CD4-positive, alpha-beta T cell treated with Interleukin-15 for 4 hours (primary cell): ENCODE measurements at places on chromosomes 6 and 20.

GRCh38 chr6:14452567-14453527 lies 335.3 kb downstream of the CD83 start:
- DNase-seq: peak; percentile 43

- no peak for DNase-seq
These were observed 576.6 kb downstream of the PTPRT start for GRCh38 chr20:42613076-42613475.

GRCh38 chr6:168950858-168951214 lies 302.8 kb downstream of the THBS2 start:
- no peak for DNase-seq

DNA sequence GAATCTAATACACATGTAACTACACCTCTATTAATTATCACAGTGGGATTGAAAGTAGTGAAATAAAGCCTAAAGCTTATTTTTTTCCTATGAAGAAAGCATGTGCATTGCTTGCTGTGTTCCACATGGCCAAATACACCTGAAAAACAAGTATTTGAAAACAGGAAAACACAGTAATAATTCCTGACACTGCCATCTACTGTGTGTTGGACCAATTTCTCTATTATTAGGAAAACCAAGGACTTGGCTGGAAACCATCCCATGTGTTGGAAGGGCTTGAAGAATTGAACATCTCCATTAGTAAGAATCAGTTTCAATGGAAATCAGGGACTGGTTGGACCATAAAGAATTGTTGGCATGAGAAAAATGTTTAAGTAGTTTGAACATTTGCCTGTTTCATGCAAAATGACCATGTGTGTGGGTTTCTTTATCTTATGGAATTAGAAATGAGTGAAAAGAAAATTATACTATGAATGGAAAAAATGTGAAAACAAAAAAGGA lies 124.1 kb downstream of the PHF3 start:
- no peak for DNase-seq

GRCh38 chr20:41573955-41574354 lies 44.2 kb downstream of the CHD6 start:
- DNase-seq: no peak

GRCh38 chr6:168520233-168520632 lies 79.2 kb downstream of the SMOC2 start:
- no peak for DNase-seq

DNA sequence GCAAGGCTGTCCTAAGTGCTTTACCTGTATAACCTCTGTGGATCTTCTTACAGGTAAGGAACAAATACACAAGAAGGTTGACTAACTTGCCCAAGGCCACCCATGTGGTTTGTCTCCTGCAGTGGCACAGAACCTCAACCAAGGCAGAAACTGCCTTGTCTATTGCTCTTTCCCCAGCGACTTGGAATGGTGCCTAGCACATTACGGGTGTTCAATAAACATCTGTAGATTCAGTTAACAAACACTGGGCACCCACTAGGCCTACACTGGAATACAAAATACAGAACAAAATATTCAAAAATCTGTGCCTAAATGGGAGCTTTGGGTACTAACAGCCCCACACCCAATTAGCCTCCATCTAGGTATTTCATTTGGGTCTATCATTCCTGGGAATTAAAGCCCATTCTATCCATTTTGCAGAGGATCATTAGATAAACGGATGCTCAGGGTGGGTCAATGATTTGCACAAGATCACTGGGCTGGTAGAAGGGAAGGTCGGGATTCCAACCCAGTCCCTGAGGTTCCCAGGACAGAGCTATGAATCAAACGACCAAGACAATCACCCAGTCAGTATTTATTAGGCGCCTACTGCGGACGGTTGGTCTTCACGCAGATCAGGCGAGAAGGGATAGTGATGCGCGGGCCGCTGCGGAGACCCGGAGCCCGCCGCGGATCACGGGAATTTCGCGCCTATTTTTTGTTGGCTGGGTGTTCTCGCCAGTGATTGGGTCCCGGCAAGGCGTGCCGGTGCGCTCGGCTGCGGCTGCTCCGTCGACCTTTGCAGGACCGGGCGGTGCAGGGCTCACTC lies at the start of gene STK35:
STK35 (plus strand) TSS at position 771 of the 808 bp plus-strand sequence. CDS start 55 bp downstream, outside the sequence.
- DNase-seq: peak; percentile 65

DNA sequence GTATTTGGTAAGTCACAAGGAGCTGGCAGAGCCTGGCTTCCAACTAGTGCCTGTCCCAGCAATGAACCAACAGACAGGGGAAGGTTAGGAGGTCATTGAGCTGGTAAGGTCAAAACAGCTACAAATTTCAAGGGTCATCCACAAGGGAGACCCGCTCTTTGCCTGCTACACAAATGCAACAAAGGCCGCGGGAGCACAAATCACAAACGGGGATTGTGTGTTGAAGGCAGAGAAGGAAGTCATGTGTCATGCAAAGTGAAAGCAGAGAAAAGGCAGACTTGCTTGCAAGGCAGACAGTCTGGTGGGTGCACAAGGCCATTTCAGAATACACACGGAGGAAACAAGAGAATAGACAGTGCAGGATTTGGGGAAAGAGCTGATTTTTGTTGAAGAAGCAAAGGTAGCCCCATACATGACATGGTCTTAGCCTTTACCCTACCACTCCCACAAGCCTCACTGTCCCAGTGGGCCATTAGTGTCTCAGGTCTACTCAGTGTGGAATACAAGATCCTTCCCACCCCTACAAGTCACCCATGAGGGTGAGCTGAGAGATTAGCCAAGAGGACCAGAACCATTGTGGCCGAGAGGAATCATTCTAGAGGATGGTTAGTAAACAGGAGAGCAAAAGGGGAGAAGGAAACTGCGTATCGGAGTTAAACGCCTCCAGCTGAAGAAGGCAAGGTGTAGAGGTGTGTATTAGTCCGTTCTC lies 18.1 kb upstream of the SAMHD1 start:
- DNase-seq: peak; percentile 55

DNA sequence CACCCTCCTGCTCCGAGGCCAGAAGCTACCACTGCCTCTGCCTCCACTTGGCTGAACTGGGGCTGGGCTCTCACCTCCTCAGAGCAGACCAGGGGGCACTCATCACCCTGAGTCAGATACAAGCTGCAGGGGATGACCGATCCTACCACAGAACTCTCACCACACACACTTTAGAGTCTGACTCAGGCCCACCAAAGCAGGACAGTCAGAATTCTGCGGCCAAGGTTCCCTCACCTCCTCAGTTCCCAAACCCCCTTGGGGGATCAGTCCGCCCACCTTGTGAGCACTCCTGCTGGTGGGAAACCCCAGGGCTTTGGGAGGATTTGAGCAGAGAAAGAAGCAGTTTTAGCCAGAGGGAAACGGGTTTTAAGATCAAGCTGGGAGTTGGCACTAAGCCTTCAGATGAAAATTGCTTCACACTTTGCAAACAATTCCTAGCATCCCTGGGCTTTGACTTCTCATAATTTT lies 587.8 kb upstream of the JAG1 start:
- no peak for DNase-seq

GRCh38 chr6:4162370-4162769 lies 27.0 kb upstream of the ECI2 start:
- DNase-seq: no peak

GRCh38 chr20:51486197-51487005 lies 56.1 kb downstream of the NFATC2 start:
- no peak for DNase-seq

DNA sequence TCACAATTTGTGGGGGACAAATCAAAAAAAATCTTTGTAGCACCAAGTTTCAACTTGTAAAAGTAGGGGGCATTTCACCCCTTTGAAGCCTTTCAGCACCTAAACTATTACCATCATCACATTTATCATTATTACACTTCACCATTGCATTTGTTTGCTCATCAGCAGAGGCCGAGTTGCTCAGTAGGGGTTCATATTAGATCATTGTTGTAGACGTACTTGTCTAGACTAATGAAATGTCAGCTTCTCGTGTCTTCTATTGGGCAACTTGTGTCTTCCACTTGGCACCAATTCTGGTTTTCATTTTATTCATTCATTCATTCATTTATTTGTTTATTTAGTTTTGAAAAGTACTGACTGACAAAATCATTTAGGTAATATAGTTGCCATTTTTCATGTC lies 338.3 kb upstream of the KCNQ5 start:
- no peak for DNase-seq

DNA sequence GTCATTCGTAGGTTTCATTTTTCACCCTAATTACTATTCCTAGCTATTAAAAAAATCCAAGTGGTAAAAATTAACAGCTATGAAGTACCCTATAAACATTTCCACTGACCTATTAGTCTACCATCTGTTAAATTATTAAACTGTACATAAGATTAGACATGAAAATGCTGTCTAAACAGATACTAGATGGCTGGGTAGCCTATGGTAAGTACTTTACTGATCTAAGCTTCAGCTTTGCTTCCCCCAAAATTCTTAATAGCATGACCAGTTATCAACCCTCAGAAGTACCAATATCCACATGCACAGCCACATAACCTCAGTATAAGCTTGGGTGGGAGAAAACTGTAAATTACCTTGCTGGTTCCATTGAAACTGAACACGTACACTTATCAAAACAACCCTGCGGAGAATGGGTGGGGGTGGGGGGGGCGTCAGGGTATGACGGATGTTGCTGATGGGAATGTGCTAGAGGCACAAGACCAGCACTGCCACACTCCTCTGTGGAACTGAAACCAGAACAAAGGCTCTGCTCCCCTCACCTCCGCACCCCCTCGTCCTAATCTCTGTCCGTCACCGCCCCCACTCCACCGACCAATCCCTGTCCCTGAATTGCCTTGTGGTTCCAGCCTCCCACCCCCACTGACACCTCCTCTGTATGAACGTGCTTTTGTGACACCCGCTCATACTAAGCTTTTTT lies 45.3 kb downstream of the B4GALT5 start:
- DNase-seq: peak; percentile 69

DNA sequence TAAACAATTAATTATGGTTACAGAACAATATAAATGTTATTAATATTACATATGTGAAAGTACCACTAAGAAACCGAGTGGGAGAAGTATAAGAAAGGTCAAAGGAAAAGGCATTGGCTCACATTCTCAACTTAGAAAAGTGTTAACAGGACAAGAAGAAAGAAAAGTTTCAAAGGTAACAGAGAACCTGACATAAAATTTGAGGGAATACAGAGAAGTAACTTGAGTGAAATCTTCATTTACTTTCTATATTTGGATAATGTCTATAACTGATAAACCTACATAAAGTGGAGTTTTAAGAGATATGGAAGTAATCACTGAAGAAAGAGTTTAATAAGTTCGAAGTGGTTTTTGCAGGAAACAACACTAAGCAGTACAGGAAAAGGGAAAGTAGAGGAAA lies 30.1 kb downstream of the REPS1 start:
- DNase-seq: no peak

GRCh38 chr20:24648481-24648880 lies 179.1 kb downstream of the SYNDIG1 start:
- no peak for DNase-seq

DNA sequence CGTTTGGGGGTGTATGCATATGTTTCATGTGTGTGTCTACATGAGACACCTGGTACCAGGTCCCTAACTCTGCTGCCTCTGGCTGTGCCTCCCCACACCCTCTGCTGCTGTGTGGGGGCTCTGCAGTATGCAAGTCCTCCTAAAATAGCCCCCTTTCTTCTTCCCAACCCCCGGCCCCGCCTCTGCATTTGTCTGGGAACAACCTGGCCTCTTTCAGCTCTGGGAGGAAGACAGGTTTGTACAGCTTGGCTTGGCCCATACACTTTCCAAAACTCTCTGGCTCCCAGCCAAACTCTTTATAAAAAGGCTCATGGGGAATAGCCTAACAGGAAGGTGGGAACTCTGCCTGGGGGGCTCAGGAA lies 27.1 kb upstream of the EMILIN3 start:
- DNase-seq: no peak

DNA sequence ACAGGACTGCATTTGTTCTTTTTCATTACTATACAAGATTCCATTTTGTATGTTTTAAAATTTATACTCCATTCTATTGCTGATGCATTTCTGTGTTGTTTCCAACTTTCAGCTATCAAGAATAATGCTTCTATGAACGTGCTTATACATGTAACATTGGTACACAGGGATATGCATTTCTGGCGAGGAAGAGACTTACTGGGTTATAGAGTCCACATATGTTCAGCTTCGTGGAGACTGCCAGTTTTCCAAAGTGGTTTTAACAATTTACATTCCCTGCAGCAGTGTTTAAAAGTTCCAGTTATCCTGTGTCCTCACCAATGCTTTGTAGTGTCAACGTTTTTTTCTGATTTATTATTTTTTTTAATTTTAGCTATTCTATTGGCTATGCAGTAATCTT lies 48.5 kb downstream of the AIG1 start:
- DNase-seq: no peak

DNA sequence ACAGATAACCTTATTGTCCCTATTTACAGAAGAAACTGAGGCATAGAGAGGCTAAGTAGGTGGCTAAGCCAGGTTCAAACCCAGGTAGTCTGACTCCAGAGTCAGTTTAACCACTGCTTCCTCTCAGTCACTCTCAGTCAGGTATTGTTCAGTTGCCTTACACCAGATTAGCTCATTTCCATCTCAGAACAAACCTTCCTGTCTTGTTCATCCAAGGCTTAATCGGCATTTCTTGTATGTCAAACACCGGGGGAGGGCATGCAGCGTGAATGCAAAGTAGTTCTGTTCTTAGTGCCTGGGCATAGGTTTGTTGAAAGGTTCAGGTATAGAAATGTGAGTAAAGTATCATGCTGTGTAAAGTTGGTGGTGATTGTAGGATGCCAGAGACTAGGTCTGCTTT lies 51.7 kb downstream of the CTNNBL1 start:
- DNase-seq: peak; percentile 31

- DNase-seq: no peak
These were observed 84.8 kb downstream of the TRERF1 start for GRCh38 chr6:42366999-42367352.

DNA sequence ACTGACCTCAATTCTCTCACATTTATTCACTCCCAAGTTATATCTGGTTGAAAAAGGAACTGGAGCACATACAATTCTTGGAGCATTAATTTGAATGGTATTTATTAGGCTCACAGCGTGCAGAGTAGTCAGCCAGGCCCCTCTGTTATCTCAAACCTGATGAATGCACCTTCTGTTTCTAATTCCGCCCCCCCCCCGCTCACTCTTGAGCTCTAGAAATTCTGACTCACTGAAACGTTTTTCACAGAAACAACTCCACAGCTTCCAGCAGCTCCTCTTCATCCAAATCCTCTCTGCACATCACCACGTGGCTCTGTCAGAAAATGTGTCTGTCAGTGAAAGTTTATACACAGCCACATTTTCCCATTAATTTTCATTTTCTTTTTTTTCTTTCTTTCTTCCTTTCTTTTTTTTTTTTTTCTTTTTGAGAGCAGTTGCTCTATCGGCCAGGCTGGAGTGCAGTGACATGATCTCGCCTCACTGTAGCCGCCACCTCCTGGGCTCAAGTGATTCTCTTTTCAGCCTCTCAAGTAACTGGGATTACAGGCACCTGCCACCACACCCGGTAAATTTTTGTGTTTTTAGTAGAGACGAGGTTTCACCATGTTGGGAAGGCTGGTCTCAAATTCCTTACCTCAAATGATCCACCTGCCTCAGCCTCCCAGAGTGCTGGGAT lies 109.4 kb downstream of the TBXT start:
- no peak for DNase-seq

DNA sequence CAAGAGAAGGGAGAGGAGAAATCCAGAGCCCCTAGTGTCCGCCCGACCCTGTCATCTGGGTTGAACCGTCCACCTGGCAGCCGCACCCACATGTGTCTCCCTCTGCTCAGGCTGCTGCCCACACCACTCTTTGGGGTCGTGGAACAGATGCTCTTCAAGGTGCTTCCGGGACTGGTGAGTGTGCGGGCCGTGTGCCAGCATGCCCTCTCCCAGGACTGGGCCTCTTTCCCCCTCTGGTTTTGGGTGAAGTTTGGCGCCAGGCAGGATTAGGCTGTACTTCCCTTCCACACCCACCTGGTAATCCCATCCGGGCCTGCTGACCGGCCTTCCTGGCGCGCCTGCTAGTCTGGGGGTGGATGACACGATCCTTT lies 7.9 kb downstream of the BPIFB3 start:
- DNase-seq: no peak

- DNase-seq: no peak
These were observed 43.1 kb upstream of the BEND6 start for GRCh38 chr6:56911847-56912246.
